Psoas muscle (tissue), 8 donors: ENCODE measurements at places on chromosomes 1 and 21.

GRCh38 chr1:36479505-36480051, 3.1 kb downstream of the CSF3R start:
- no peak for DNase-seq

- DNase-seq, result no peak
Observed at GRCh38 chr21:37193676-37194075, 73.5 kb downstream of the VPS26C start.

DNA sequence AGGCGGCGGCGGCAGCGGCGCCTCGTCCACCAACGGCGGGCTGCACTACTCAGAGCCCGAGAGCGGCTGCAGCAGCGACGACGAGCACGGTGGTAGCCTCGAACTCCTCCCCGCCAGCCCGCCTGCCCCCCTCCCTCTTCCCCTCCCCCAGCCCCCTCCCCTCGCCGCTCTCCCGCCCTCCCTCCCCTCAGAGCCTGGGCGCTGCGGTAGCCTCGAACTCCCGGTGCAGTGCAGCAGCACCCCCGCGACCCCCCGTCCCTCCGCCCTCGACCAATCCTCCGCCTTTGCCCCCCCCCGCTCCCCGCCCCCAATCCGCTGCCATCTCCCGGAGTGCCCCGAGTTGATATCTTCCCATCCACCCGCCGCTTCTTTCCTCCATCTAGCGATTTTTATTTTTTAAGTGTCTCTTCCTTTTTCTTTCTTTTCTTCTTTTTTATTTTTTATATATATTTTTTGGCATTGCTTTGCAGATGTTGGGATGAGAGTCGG, 516 bp downstream of the RCOR3 start:
- DNase-seq, result peak; percentile 82

GRCh38 chr1:235358899-235359298, 8.3 kb upstream of the TBCE start:
- no peak for DNase-seq

- peak; percentile 75 for DNase-seq
Observed at GRCh38 chr21:45983981-45984551, 2.5 kb downstream of the COL6A1 start.

- DNase-seq, result no peak
Observed at GRCh38 chr1:121525355-121525754, 340.6 kb downstream of the SRGAP2C start.

DNA sequence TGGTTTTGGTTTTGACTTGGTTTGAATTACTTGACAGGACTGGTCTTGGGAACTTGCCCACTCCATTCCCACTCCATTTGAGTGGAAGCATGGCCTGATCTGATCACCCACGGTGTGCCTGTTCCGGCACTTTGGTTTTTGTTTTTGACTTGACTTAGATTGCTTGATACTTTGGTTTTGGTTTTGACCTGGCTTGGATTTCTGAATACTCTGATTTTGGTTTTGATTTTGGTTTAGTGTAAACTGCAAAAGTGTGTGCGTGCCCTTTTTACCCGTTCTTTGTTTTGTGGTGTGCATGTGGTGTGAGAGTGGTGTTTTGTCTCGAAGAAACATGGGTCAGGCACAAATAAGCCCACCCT, 50.0 kb downstream of the ADCY10 start:
- no peak for DNase-seq

- DNase-seq, result no peak
Observed at GRCh38 chr1:11285883-11286734, 13.1 kb downstream of the UBIAD1 start.

DNA sequence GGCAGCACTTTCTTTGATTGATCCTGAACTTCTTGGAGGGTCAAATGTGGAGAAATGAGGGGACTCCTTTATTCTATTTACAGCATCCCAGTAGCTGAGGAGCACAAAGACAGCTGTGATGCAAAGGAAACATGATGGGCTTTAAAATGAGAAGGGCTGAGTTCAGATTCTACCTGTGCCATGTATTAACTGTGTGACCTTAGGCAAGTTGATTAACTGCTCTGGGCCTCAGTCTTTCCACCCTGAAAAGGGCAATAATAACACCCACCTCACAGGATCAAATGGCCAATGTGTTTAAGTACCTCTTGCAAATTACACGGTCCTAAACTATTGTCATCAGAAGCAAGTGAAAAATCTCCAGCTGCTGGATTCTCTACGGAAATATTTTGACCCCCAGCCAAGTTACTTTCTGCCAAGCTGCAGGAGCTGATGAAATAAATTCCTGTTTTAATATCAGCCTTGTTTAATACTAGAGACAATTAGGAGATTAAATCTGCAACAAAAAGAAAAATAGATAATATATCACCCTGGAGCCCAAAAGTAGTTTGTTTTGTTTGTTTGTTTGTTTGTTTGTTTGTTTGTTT, 15.7 kb downstream of the TMEM81 start:
- no peak for DNase-seq

DNA sequence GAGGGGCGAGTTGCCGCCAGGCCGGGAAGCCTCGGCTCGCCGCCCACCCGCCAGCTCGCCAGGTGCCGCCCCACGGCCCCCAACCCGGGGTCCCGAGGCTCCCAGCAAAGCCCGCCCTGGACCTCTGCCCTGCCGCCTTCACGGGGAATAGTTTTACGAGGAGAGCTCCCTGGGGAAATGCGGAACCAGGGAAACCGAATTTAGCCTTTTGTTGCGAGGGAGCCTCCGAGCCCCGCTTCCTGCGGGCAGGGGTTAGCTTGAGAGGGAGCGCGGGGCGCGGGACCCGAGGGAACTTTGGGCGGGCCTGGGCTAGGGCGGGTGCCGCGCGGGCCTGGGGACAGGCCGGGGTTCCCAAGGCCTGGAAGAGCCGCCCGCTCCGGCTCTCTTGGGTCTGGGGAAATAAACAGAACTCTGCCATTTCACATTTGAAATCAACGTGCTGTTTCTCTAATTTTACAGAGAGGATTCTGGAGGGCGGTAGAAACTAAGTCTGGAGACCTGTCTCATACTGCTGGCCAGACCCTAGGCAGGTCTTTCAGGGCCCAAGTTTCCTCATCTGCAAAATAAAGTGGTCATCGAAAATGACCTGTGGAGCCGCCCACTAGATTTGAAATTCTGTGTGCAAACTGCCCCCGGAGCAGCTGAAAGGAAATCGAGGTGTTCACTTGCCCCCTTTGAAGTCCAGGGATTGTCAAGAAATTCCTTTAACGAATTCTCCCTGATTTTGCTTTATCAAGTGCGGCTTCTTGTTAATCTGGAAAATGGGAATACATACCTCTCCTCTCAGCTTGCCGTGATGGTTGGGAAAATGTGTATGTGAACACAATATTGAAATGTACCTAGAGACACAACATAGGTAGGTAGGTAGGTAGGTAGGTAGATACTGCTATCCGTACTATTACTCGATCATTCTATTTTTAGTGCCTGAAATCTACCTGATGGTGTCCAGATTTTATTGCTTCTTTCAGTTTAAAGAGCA, 749 bp upstream of the GLUL start:
- DNase-seq, result peak; percentile 69

DNA sequence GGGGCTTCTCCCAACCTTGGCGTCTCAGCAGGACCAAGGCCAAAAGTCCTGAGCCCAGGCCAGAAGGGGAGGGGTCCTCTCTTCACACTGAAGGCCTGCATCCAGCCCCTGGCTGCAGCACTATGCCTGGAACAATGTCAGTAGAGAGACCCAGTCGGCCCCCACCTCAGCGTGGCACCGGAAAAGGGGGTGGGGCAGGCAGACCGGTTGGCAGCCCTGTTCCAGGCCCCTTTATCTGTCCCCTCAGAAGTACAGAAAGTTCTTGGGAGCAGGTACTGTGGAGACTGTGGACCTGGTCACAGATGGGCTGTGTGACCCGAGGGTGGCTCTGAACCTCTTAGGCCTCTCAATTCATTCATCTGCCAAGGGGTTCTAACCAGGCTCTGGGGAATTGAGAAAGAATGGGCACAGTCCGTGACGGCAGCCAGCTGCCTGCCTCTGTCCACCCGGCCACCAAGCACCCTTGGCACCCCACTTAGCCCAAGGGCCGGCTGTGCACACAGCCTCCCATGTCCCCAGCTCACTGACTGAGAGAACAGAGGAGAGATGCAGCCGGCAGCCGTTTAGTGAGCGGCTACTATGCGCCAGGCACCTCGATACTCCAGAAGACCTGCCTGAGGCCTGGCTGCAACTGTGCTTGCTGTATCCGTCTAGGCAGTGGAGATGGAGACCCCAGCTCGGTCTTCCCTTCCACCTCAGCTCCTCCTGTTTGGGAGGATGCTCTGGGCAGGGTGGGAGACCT, 23.9 kb downstream of the RUNX3 start:
- DNase-seq, result no peak

DNA sequence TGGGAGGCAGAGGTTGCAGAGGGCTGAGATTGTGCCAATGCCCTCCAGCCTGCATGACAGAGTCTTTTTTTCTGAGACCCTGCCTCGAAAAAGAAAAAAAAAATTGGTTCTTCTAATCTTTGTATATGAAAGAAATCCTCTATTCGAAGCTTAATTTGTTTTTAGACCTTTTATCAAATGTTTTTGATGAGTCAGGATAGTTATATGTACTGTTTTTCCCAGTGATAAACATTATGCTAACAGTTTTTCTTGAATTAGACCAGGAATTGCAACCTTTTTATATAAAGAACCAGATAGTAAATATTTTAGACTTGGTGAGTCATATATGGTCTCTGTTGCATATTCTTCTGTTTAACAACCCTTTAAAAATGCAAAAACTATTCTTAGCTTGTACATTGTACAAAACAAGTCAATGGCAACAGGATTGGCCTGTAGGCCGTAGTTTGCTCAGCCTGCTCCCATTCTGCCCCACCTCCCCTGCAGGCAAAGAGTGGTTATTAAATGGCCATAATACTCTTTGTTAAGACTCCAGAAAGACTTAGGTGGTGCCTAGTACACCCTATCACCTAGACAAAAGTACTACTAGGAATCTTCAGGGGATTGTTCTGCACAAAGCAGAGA, 45.2 kb downstream of the LYST start:
- no peak for DNase-seq

DNA sequence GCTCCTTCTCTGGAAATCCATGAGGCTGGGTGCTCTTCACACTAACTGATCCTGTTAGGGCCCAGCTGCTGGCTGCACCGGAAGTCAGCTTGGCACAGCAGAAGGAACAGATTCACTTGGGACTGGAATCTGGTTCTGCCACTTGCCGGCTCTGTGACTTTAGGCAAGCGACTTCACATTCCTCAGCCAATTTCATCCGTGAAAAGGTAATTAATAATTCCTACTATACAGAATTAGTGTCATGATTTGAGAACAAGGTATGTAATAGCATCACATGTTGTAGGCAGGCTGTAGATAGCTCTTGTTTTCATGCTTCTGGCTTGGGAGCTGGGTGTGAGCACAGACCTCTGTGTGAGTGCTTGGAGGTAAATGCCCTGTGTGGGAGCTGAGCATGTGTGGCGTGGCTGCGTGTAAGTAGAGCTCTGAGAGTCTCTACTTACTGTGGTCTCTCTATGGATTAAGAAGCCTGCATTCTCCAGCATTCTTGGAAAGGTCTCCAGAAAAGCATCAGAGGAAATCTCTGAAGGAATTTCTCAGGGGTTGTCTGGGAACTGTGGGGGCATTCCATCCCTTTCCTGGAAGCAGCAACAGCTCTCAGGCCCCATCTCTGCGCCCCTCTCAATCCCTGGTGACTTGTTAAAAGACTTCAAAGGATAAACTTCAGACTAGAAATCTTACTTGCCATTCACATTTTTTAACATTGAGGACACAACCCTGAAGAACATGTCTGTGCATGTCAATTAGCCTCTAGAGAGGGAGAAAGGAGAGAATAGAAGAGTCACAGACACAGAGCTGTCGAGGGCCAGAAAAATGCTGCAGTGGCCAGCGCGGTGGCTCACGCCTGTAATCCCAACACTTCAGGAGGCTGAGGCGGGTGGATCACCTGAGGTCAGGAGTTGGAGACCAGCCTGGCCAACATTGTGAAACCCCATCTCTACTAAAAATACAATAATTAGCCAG, 47.7 kb upstream of the PPM1J start:
- no peak for DNase-seq

GRCh38 chr1:182087304-182087703, 25.8 kb upstream of the ZNF648 start:
- DNase-seq, result no peak

DNA sequence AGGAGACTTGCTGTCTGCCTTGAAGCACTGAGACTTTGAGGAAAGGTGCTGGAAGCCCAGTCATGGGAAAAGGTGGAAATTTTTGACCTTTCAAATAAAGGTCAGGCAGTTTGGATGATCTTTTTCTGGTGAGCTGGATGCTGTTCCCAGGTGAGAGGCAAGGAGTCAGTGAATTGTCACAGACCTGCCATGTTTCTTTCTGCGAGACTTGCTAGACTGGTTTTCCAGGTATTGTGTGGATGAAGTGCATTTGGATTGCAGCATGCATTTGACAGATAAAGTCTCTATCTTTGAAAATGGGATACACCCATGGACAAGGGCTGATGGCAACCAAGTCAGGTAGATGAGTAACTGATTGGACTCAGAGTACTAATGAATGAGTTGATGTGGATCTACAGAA, 65.7 kb upstream of the NHLH2 start:
- no peak for DNase-seq

DNA sequence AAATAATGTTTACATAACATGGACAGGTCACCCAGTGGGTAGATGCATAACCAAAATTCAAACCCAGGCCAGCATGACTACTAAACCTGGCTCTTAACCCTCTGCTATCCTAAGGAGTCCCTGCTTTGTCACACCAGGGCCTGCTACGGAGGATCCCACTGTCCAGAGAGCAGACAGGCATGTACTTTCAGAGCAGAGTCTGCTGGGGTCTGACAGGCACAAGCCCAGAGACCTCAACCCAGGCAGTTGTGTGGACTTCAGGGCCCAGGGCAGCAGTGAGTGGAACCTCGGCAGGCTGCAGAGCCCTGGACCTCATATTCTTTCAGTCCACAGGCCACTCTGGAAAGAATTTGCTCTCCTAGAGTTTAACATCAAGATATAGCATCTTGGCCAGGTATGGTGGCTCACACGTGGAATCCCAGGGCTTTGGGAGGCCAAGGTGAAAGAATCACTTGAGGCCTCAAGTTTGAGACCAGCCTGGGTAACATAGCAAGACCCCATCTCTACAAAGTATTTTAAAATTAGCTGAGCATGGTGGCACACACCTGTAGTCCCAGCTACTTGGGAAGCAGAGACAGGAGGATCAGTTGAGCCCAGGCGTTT, 16.1 kb upstream of the S100A7 start:
- DNase-seq, result no peak

- DNase-seq, result no peak
Observed at GRCh38 chr1:211942583-211942982, 92.8 kb downstream of the INTS7 start.

DNA sequence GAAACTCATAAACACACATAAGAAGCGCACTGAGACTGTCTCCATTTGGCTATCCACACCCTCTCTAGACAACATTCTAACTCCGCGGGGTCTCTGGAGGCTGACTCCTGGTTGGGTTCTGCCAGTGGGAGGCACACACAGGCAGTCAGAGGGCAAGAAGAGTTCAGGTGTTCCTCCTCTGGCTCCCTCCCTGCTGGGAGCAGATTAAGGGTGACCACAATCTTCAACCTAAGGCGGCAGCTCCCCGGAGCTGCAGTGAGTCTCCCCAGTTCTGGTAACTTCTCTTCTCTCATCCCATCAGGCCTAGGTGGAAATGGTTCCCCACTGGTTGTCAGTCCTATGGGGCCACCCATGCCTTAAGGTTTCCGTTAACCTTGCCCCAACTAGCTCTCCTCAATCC, 7.4 kb upstream of the TENT5C start:
- DNase-seq, result no peak
